ENCODE measurements at places on chromosomes 13 and 19. TPM values are rescaled to one million over a fixed set of nuclear protein-coding genes. Genes with fewer than 3 reads are reported as not detected.

GRCh38 chr13:110618167-110618566 is 2.8 kb downstream of the NAXD start:
- DNase-seq, result no peak

DNA sequence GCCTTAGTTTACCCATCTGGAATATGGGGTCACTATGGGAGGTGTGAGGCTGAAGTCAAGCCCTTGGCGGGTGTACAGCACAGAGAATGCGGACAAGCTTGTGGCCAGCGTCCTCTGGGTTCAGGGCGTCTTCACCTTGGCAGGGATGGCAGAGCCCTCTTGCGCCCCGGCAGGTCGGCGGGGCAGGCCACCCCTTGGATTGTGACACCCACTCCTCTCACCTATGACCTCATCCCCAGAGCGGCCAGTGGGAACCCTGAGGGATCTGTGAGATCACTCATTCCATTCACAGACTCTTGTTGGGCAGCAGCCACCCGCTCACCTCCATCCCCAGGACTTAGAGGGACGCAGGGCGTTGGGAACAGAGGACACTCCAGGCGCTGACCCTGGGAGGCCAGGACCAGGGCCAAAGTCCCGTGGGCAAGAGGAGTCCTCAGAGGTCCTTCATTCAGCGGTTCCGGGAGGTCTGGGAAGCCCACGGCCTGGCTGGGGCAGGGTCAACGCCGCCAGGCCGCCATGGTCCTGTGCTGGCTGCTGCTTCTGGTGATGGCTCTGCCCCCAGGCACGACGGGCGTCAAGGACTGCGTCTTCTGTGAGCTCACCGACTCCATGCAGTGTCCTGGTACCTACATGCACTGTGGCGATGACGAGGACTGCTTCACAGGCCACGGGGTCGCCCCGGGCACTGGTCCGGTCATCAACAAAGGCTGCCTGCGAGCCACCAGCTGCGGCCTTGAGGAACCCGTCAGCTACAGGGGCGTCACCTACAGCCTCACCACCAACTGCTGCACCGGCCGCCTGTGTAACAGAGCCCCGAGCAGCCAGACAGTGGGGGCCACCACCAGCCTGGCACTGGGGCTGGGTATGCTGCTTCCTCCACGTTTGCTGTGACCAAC is at the start of gene SPACA4:
TSS of gene SPACA4 (plus strand) at position 280 of the 896 bp plus-strand sequence. CDS start at position 517, 237 bp downstream.
- no peak for DNase-seq

FFAR2 gene
- total RNA-seq, result 4.5 TPM

ZNF728 gene
- 4.0 TPM for total RNA-seq

RFXANK gene
- 58.2 TPM for total RNA-seq
